ENCODE measurements at places on chromosomes 6 and 20. TPM values are rescaled to one million over a fixed set of nuclear protein-coding genes. Genes with fewer than 3 reads are reported as not detected.

Gene C20orf96
- total RNA-seq, result 10.6 TPM

Gene ADAM33
- total RNA-seq, result 67.3 TPM

Gene SLC22A16
- not detected for total RNA-seq

Gene PXMP4
- total RNA-seq, result 17.9 TPM

Gene SRC
- total RNA-seq, result 210 TPM

Gene IL20RA
- 15.1 TPM for total RNA-seq

Gene LY6G6C
- total RNA-seq, result not detected

Gene PEX6
- 53.0 TPM for total RNA-seq

Gene CEP85L
- 9.7 TPM for total RNA-seq

Gene HMGCLL1
- total RNA-seq, result 0.83 TPM

Gene FAM162B
- total RNA-seq, result 2.7 TPM

Gene LY6G6D
- total RNA-seq, result not detected

Gene PPP1R16B
- total RNA-seq, result 4.1 TPM

Gene ZNF831
- total RNA-seq, result 1.4 TPM

Gene PRSS35
- 2.8 TPM for total RNA-seq

Gene RAET1L
- not detected for total RNA-seq

Gene LHFPL5
- total RNA-seq, result 0.69 TPM

Gene SRSF12
- 2.2 TPM for total RNA-seq

Gene GINS1
- 1.4 TPM for total RNA-seq

Gene EBF4
- 12.7 TPM for total RNA-seq

Gene GPR6
- not detected for total RNA-seq

Gene UST
- total RNA-seq, result 24.0 TPM

Gene TFAP2B
- not detected for total RNA-seq

Gene TBCC
- 19.7 TPM for total RNA-seq

Gene ECT2L
- total RNA-seq, result 0.14 TPM

Gene COL11A2
- 0.66 TPM for total RNA-seq

Gene TRERF1
- total RNA-seq, result 7.7 TPM
